ENCODE measurements at places on chromosomes 1 and 21.

GRCh38 chr21:46163380-46163779, 8.0 kb upstream of the FTCD start:
- DNase-seq: no peak

- DNase-seq: no peak
These were observed 15.1 kb downstream of the SH2D2A start for GRCh38 chr1:156801409-156802121.

DNA sequence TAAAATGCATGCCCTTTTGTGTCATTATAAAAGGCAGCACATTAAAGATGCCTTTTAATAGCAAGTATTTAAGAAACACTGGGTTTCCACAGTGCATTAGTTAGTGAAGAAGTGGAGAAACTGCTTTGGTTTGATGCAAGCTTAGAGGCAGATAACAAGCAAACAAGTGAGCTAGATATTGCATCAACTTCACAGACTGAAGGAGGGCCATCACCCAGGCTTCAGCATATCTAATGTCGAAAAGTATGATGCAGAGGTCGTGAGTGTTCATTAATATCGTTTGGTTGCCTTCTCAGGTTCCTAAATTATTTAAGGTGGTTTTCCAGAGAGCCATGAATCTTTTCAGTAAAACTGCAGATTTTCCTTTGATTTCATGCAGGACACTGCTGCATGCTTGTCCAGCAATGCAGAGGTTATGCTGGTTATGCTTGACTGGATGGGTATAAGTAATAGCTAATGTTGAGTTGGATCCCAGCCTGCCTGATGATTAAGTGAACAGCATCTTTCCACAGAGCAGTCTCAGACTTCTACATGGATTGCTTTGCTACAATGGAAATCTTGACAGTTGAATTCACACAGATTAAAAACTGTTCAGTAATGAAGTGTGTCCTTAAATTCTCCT, 69.7 kb upstream of the IPO9 start:
- DNase-seq: no peak

DNA sequence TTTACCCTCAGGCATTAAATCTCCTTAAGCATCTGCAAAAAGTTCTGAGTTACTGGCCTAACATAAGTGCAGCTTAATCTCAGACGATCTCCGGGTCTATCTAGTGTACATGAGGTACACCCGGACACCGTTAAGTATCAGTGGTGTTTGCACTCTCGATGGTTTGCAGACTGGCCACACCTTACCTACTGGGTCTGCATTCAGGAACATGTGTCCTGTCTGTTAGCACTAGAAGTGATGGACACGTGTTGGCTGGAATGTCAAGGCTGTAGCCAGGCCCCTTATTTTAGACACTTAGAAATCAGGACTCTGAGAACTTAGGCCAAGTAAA, 783 bp upstream of the AGL start:
- DNase-seq: no peak

DNA sequence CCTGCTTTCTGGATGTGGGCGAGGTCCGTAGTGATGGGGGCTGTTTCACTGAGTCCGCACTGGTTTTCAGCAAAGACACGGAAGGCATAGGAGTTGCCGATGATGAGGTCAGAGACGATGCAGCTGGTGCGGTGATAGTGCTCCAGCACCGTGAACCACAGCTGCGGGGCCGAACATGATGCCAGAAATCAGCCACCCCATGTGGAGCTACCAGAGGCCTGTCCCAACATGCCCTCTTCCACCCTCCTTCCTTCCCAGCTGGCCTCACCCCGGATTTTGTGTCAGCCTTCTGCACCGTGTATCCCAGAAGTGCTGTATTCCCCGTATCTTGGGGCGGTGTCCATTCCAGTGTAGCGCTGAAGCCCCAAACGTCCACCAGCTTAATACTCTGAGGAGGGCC, 10.0 kb downstream of the MYBPHL start:
- no peak for DNase-seq

DNA sequence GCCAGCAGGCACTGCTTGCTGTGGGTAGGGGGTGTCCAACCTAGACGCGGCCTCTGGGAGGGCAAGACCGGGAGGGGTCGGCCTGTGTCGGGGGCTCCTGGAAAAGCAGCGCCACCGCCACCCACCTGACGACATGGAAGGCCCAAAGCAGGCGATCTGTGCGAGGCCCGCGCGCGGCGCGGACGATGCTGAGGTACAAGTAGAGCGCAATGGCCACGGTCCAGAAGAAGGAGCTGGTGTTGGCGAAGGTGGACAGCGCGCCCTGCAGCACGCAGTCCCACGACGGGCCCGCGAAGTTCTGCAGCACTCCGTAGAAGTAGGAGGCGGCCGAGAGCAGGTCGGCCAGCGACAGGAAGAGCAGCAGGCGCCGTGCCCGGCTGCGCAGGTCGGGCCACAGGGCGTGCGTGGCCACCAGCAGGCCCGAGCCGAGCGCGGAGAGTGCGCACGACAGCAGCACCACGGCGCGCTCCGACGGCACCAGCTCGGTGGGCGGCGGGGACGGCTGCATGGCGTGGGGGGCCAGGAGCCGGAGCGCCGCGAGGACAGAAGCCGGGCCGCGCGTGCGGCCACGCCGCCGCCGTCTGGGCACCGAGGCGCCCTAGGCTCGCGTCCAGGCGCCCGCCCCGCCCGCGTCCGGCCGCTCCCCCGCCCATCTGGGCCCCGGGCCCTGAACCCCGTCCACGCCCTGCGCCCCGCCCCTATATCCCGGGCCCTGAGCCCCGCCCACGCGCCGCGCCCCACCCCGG, at the start of gene GPR157:
TSS of gene GPR157 (minus strand) at position 583 of the 746 bp plus-strand sequence. CDS start at position 508, 75 bp downstream.
- peak; percentile 80 for DNase-seq

GRCh38 chr1:231421546-231421970, 529 bp downstream of the EGLN1 start:
- peak; percentile 42 for DNase-seq

GRCh38 chr1:68449901-68450300, at the start of gene RPE65:
TSS of gene RPE65 (minus strand) at chr1:68449954. CDS start at chr1:68449905, 49 bp downstream.
- DNase-seq: no peak

- DNase-seq: no peak
These were observed 5.1 kb upstream of the GJA4 start for GRCh38 chr1:34787461-34788420.

DNA sequence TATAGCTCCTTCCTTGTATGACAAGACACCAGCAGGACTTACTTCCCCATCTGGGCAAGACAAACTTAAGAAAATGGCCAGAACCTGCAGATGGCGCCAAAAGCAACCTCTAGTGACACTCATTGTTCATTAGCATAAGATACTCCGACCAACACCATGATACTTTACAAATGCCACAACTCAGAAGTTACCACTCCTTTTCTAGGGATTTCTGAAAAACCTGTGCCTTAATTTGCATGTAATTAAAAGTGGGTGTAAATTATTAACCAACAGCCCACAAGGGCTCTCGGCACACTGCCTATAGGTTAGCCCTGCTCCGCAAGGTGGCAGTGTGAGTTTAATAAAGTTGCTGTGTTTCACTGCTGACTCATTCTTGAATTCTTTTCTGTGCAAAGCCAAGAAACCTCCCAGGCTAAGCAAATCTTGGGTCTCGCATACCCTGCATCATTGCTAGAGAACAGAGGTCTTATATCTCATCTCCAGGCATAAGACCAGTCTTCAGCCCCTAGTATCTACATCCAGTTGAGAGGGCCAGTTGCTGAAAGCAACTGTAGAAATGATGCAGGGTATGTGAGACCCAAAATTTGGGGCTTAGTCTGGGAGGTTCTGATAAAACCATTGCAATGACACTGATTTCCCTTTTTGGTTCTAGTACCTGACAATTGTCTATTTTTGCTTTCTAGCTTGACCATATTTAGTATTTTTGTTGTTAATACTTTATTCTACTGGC, 86.4 kb downstream of the FAF1 start:
- DNase-seq: peak; percentile 81

- no peak for DNase-seq
These were observed 6.1 kb upstream of the PSMA5 start for GRCh38 chr1:109432336-109432735.

DNA sequence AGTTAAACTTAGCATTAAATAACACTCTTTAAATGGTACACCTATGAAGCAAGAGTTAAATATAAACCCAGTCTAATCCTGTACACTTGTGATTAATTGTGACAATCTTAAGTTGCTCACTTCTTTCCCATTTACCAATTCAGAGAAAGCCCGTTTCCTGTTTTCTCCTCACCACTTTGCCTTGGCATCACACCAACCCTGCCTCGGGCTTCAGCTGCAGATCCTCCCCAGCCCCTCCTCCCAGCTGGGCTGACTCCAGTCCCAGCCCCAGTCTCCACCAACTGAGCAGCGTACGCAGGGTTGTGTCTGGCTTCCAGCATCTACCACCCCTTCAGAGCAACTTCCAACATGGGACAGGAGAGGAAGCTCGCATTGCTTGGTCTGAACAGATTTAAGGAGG, 4.1 kb downstream of the PYCR2 start:
- DNase-seq: peak; percentile 49

DNA sequence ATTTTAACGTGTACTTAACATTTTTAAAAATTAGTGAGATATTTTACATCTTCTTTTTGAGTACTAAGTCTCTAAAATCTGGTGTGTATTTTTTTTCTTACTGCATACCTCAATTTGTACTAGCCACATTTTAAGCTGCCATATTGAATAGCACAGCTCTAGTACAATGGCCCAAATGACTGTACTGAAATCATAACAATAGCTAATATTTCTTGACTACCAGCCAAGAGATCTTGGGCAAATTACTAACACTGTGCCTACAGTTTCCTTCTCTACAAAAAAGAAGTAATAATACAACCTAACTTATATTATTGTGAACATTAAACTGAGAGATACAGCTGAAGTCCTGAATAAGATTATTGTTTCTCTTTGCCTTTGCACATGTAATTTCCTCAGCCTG, 57.2 kb downstream of the CDC7 start:
- DNase-seq: no peak

- no peak for DNase-seq
These were observed 88.0 kb upstream of the ADAR start for GRCh38 chr1:154695985-154696384.

GRCh38 chr1:110523011-110523410, 4.0 kb upstream of the KCNA10 start:
- no peak for DNase-seq

DNA sequence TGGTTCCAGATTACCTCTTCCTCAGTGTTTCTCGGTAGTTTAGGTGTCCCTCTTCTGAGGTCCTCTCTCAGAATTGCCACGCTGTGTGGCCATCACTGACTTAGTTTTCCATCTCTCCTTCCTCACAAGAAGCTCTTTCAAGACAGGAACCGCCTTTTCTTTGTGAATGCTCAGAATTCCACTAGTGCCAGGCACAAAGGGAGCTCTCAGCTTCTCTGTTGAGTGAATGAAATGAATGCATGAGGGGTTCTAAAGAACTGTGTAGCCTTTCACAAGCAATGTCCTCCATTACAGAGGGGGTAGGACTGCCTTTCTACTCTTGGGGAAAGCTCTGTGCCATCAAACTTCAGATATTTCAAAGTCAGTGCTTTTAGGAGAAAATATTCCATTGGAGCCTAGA, 546.8 kb downstream of the RWDD3 start:
- no peak for DNase-seq

GRCh38 chr21:39518055-39518846, 66.5 kb downstream of the SH3BGR start:
- peak; percentile 23 for DNase-seq

- no peak for DNase-seq
These were observed 17.5 kb downstream of the ZBTB18 start for GRCh38 chr1:244068567-244068966.

GRCh38 chr1:184610876-184611595, 143.6 kb downstream of the EDEM3 start:
- DNase-seq: no peak

- DNase-seq: no peak
These were observed 20.1 kb downstream of the NADK start for GRCh38 chr1:1758059-1758621.

DNA sequence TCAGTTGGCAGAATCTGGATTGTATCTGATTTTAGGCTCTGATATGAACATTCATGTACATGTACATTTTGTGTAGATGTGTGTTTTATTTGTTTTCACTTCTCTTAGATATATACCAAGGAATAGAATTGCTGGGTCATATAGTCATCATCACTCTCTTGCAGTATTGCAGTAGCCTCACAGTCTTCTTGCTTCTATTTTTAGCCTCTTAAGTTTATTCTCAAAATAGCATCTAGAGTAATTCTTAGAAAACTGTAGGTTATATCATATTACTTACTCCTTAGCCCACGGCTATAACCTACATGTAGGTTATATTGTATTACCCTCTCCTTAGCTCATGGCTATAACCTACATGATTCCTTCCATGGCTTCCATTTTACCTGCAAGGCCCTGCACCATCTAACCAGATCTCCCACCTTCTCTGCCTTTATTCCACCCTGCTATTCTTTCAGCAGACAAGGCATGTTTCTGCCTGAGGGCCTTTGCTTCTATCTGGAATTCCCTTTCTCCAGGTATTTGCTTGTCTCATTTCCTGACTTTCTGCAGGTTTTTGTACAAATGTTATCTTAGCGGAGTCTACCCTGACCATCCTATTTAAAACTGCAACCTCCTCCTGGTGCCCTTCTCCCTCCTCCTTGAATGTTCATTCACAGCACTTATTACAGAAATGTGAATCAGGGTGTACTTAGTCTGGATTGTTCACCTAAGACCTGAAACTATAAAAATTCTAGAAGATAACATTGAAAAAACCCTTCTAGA, 109.0 kb upstream of the ETV3 start:
- no peak for DNase-seq

DNA sequence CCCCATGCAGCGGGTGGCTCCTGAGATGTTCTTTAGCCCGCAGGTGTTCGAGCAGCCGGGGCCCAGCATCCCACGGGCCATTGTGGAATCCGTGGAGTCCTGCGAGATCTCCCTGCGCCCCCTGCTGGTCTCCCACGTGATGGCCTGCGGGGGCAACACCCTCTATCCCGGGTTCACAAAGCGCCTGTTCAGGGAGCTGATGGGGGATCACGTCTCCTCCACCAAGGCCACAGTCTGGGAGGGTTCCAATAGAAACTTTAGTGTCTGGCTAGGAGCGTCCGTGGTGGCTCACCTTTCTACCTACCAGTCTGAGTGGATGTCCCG, 71.0 kb downstream of the ACTL8 start:
- peak; percentile 47 for DNase-seq

Data from activated CD4-positive, alpha-beta T cell treated with anti-CD3 and anti-CD28 coated beads, Interleukin-2, amount 50 U/mL, for 48 hours (primary cell).